Stimulated activated CD4-positive, alpha-beta T cell treated with anti-CD3 and anti-CD28 coated beads, Interleukin-4, amount 100 ng/mL, for 1 hour (primary cell): ENCODE measurements at places on chromosomes 12 and 14.
A peak's percentile ranks its signal among the peaks of the same experiment; 100 is the strongest.

GRCh38 chr12:62332598-62332997, 72.4 kb downstream of the USP15 start:
- no peak for DNase-seq

GRCh38 chr12:9049520-9050133, 60.3 kb downstream of the KLRG1 start:
- no peak for DNase-seq

GRCh38 chr14:73738518-73739173, 24.5 kb upstream of the PNMA1 start:
- DNase-seq = no peak

DNA sequence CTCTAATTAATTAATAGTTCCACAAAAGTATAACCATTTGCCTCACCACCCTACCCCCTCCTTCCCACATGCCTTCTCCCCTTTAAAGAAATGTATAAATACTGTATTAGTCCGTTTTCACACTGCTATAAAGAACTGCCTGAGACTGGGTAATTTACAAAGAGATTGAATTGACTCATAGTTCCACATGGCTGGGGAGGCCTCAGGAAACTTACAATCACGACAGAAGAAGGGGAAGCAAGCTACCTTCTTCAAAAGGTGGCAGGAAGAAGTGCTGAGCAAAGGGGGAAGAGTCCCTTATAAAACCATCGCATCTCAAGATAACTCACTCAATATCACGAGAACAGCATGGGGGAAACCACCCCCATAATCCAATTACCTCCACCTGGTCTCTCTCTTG, 8.2 kb upstream of the RESF1 start:
- no peak for DNase-seq

- DNase-seq = no peak
These were observed 163.5 kb downstream of the DIO2 start for GRCh38 chr14:80047761-80048160.

- no peak for DNase-seq
These were observed 114.4 kb downstream of the LMNTD1 start for GRCh38 chr12:25438638-25439037.

DNA sequence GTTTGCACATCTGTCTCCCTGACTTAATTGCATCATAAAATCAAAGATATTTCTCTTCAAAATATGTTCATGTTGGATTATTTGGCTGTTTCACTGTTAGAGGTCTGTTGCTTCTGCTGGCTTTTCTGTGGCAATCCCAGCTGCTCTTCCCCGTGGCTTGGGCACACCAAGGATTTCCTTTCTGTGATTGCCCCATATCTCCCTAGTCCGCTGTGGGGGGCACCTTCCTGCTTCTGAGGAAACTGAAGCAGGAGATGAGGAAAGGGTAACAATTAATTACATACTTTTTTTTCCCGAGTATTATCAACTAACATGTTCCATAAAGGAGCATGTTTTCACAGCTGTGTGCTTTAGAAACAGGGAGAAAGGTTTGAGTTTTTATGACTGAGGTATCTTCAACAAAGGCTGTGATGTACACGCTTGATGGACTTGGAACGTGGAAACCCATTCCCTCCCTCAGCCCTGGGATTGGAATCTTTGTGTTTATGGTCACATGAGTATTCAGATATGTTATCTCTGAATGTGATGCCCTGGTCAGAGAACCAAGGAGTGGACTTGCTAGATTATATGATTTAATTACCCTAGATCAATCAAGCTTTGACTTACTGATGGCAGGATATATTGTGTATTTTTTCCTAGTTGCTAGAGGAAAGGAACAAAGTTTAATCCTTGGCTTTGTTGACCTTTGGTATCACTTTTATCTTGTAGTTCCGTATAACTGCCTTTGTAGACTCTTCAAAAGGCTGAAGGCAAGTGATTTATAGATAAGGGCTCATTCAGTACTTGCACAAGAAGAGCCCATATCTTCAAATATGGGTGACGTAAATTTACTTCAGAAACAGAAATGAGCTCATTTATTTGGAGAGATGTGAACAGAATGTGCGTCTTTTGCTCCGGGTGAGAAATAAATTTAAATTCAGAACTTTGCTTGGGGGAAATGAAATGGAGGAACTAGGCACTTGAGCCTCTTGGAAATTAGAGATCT, 46.7 kb downstream of the BORCS5 start:
- no peak for DNase-seq

- DNase-seq = no peak
These were observed 765 bp upstream of the NFYB start for GRCh38 chr12:104138797-104139152.

DNA sequence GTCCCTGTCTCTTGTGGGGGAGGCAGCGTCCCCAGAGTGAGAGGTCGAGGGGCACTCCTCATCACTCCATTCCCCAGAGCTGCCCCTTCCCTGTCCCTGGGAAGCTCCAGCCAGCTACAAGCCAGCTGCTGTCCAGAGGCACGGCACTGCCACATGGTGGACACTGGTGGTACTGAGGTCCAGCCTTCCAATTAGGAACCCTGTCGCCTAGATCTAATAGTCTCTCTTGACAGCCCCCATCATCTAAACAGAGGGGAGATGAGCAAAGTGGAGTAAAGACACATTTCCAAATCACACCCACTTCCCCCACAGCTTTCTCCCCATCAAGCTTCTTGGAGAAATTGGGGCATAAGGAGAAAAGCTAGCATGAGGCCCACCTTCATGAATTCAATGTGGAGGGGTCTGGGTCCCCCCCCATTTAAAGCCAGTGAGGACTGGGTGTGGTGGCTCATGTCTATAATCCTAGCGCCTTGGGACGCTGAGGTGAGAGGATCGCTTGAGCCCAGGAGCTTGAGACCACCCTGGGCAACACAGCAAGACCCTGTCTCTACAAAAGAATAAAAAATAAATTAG, 2.1 kb upstream of the INHBE start:
- DNase-seq = peak; percentile 58

DNA sequence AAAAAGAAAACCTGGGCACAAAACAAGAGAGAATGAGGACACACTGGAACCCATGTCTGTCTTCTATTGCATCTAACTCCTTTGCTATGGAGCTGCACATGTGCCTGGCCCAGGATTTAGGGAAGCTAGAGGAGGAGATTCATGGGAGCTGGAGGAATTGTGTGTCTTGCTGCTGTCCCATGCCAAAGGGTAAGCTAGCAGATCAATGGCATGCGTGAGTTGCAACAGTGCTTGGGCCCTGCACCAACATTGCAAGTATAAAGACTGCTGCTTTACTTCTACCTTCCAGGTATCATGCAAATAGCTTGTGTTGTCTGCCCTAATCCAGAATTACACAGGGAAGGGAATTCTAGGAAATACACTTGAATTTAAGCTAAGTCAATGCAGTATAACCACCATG, 196.4 kb upstream of the IGF1 start:
- no peak for DNase-seq
